NCI-H2171 treated with DMSO at 0.1 percent for 48 hours (cell line): ENCODE measurements at places on chromosomes 2 and 18.

DNA sequence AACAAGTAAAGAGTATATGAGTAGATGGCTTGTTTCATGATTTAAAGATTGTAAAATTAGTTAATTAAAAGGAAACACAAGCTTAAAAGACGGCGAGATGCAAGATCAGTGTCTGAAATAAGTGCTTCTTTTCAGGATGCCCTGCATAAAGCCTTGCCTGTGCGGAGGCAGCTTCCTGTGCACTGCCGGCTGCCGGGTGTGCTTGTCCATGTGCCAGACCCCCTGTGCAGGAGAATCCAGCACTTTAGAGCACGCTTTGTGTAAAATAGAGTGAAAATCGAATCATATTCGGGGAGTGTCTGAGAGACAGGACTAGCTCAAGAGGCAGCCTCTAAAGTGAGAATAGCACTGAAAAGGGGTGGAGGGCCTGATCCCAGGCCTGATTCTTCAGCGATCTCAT is 154.7 kb downstream of the CHST9 start:
- no peak for DNase-seq

GRCh38 chr2:56239437-56239836 is 55.6 kb downstream of the CCDC85A start:
- no peak for DNase-seq

- DNase-seq, result no peak
Observed at GRCh38 chr18:46607926-46608325, 49.1 kb downstream of the LOXHD1 start.

- DNase-seq, result no peak
Observed at GRCh38 chr2:136242687-136243277, 124.8 kb upstream of the CXCR4 start.

DNA sequence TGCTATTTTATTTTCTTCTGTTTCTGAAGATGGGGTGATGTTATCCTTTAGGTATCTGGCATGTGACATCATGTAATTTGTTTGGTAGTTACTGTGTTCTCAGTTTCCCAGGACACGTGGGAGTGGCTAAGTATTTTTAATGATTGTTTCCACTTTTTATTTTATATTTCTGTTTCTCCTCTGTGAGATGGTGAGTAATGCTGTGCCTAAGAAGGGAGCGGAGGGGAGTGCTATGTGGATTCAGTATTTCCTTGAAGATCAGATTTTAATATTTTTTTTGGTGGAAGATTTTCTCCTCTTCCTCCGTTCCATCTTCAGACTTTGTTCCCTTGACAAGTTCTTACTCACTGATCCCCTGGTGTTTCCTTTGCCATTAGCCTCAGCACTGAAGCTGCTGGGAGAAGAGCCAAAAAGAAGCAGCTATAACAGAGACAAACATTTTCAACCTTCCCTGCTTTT is 180.0 kb upstream of the MMADHC start:
- DNase-seq, result peak; percentile 15

- DNase-seq, result peak; percentile 85
Observed at GRCh38 chr2:159285929-159286708, at the start of gene WDSUB1. Gene WDSUB1, minus strand, starts transcription at chr2:159286703. Its CDS starts 3,634 bp downstream, at chr2:159283069.

DNA sequence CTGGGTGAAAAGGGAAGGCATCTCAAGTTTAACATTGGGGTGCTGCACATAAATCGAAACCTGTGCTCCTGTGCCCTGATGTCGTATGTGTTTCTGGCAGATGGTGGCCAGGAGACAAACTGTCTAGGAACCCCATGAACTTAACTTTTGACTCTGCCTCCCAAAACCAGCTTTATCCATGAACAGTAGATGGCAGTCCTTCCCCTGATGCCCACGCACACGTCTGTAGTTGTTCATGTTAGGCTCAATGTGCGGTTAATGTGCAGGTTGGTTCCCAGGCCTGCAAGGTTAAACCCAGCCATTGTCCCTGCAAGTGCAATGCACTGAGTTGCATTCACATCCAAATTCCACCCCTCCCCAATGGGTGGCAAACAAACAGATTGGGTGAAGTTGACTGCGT is 44.1 kb upstream of the SIX3 start:
- DNase-seq, result no peak

GRCh38 chr18:60113396-60113795 is 213.6 kb downstream of the PMAIP1 start:
- DNase-seq, result no peak

- no peak for DNase-seq
Observed at GRCh38 chr2:99708231-99708630, 218.4 kb upstream of the REV1 start.

- peak; percentile 31 for DNase-seq
Observed at GRCh38 chr18:21955757-21956652, 213.4 kb upstream of the GATA6 start.

DNA sequence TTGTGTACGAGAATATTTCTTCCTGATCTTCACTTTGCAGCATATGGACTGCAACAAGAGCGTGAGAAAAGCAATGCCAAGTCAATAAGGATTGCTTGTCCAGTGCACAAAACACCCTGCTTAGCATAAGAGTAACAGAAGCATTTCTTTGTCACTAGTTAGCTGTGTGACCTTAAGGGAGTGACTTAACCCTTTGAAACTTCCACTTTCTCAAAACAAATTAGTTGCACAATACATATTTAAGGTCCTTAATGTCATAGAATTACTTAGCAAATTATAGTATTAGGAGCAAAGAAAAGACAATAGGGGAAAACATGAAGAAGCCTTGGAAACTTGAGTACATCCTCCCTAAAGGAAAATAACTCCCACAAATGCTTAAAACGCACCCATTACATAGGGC is 230.1 kb downstream of the RNF152 start:
- DNase-seq, result no peak

- DNase-seq, result no peak
Observed at GRCh38 chr2:181672255-181673008, 7.9 kb downstream of the NEUROD1 start.

- peak; percentile 72 for DNase-seq
Observed at GRCh38 chr2:199987586-199987985, 32.2 kb downstream of the MAIP1 start.

GRCh38 chr18:72637299-72637698 is 93.2 kb upstream of the CBLN2 start:
- no peak for DNase-seq

DNA sequence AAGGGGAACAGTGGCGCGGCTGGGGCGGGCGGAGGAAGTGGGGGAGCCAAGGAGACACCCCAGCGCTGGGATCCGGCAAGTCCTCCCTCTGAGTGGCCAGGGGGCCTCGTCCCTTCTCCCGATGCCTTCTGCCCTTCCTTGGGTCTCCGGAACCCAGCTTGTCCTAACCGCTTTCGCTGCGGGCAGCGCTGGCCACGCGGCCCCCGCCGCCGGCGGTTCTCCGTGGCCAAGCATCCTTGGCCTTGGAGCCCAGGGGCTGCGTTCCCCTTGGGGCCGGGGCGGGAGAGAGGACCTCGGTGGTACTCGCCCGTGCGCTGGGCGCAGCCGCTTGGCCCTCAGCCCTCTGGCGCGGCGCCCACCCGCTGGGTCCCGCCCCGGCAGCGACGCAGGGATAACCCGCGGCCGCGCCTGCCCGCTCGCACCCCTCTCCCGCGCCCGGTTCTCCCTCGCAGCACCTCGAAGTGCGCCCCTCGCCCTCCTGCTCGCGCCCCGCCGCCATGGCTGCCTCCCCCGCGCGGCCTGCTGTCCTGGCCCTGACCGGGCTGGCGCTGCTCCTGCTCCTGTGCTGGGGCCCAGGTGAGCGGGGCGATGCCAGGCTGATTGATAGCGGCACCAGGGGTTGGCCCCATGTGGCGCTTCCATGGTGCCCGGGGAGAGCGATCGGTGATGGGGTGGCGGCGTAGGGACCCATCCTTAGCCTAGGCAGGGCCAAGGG is 128.7 kb downstream of the UXS1 start:
- no peak for DNase-seq

DNA sequence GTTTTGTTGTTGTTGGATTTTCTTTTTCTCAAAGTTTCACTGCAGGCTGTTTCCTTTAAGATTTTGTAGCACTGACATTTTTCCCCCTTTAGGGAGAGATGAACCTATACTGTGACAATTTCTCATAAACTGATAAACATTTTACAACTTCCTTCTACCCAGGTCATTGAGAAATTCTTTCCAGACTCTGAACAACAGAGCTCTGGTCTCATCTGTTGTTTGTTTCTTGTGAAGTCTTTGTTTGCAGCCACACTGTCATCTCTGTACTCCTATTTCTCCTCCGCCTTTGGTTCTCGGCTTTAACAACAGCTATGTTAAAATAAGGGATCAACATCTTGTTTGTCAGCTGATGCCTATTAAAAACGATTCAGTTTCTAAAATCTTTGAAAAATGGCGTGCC is 167.6 kb downstream of the VWC2L start:
- DNase-seq, result no peak

DNA sequence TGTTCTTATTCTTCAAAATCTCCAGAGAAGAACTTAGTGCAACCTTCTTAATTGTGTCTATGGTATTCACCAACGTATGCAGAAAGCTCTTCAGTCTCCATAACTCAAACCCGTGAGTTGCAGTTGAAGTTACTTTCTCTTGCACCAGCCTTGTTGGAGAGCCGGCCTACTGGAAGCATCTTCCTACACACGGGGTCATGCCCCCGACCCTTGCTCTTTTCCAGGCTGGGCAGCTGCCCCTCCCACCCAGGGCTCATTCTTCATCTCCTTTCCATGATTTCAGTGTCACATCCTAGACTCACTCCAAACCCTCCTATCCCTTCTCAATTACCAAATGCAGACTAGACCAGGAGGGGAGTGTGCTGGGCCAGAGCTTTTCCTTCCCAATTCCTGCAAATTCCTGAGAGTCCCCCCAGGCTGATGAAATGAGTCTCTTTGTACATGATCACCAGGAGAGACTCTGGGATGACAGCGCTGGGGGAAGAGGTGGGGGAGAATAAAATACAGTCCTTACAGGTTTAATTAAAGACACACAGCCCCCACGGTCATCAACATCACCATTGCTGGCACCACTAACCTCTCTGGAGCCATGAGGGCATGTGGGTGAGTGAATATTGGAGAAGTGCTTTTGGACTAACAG is 75.3 kb downstream of the COLEC12 start:
- DNase-seq, result no peak

DNA sequence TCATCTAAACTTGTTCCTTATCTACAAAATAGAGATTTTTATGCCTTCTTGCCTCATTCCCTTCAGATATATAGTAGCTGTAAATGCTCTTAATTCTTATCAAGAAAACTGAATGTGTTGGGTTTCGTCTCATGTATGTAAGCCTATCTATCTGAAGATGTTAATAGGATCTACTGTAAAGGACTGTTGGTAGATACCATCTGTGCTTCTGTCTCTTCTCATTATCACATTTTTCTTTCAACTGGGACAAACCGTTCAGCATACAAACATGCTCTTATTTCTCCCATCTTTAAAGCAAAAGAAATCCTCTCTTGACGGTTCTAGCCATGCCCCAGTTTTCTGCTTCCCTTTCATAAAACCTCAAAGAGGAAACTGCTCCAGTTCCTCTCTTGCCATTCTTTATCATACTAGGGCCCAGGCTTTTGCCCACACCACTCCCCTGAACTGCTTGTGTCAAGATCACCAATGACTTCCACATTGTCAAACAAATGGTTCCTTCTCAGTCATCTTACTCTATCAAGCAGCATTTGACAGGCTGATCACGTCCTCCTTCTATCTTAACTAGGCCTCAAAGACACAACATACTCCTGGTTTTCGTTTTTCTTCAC is 88.7 kb downstream of the ARHGEF33 start:
- DNase-seq, result no peak

GRCh38 chr2:12533337-12534005 is 183.3 kb upstream of the TRIB2 start:
- DNase-seq, result no peak

GRCh38 chr2:4947911-4948310 is 744.3 kb upstream of the SOX11 start:
- DNase-seq, result no peak

GRCh38 chr2:48600917-48601316 is 16.7 kb upstream of the GTF2A1L start:
- DNase-seq, result no peak

DNA sequence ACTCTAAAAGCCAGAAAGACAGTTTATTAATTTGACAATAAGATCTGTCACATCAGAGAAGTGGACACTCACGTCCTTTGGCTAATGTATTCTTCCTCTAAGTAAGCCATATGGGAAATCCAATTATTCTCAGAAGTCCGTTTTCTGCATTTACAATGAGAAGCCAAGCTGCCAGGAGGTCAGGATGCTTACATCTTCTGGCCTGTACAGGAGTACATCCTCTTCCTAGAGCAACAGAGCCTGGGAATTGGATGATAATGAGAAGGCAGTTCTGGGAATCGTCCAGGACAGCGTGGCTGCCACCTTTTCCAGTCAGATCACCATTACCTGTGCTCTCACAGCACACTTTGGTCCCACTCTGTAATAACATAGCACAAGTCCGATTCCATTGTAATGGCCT is 5.2 kb downstream of the RAPGEF4 start:
- no peak for DNase-seq

DNA sequence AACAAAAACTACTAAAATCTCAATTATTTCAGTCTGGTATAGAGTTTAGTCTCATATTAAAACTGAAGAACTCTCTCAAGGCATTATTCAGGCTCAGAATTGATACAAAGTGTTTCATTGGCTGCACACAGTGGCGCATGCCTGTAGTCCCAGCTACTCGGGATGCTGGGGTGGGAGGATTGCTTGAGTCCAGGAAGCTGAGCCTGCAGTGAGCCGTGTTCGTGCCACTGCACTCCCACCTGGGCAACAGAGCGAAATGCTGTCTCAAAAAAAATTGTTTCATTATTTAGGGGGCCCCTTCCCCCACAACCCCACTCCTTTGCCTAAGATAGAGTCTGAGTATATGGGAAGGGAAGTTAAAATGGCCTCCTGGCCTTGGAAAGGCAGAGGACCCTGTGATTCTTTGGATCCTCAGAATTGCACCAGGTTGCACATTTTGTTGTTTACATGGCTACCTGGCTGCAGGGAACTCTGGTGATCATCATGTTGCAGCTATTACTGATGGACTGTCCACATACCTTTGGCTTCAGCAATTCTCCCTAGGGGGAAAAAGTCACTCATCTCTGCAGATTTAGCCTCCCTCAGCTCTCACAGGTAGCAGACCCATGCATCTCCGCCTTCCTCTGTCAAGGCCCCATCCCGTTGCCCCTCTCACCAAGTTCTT is 19.2 kb upstream of the CYRIA start:
- DNase-seq, result no peak

- DNase-seq, result no peak
Observed at GRCh38 chr2:188765522-188766470, 208.4 kb upstream of the COL3A1 start.

DNA sequence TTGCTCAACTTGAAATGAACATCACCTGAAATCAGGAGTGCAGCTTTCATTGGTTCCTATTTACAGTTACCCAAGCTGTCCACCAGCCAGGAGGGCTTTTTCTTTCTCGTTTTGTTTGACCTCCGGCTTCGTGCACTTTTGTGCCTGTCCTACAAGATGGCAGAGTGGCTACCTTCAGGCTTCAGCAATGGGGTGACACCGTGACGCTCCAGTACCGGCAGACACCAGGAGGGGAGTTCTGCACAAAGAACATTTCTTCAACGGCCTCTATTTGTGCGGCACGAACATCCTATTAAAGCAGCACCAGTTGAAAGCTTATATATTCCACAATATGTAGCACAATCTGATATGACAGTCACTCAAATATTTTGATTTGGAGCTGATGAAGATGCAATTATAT is 18.3 kb downstream of the RNASEH1 start:
- DNase-seq, result no peak

- DNase-seq, result no peak
Observed at GRCh38 chr2:152542995-152543481, 174.2 kb downstream of the PRPF40A start.
